ENCODE measurements at places on chromosomes 1 and 21.

- no peak for DNase-seq
Measured at GRCh38 chr1:32334864-32335534, 1.0 kb downstream of the MARCKSL1 start.

GRCh38 chr1:1320666-1321448 is 3.6 kb downstream of the INTS11 start:
- no peak for DNase-seq

GRCh38 chr1:63888984-63889383 is 115.2 kb downstream of the ROR1 start:
- no peak for DNase-seq

GRCh38 chr1:107817935-107818334 is 147.0 kb downstream of the VAV3 start:
- DNase-seq, result no peak

- DNase-seq, result no peak
Measured at GRCh38 chr1:53392460-53392859, 64.6 kb upstream of the LRP8 start.

- DNase-seq, result no peak
Measured at GRCh38 chr1:39969048-39969447, 14.1 kb downstream of the MFSD2A start.

- DNase-seq, result no peak
Measured at GRCh38 chr1:29664711-29665110, 428.4 kb downstream of the PTPRU start.

GRCh38 chr21:46122237-46122671 is 24.3 kb downstream of the COL6A2 start:
- no peak for DNase-seq

DNA sequence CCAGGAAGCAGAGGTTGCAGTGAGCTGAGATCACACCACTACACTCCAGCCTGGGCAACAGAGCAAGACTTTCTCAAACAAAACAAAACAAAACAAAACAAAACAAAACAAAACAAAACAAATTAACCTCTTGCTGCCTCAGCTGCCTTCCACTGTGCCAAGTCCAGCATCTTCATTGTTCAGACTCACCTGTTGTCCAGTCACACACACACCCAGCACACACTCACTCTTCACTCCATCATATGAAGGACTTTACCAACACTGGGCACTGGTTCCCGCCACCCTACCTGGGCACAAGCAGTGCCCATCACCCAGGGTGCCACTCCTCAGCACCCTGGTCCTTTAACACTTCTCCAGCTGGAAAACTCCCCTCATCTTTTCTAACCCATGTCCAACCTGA is 14.6 kb downstream of the PYCR2 start:
- no peak for DNase-seq

- DNase-seq, result no peak
Measured at GRCh38 chr1:37372302-37372701, 102.1 kb upstream of the ZC3H12A start.

DNA sequence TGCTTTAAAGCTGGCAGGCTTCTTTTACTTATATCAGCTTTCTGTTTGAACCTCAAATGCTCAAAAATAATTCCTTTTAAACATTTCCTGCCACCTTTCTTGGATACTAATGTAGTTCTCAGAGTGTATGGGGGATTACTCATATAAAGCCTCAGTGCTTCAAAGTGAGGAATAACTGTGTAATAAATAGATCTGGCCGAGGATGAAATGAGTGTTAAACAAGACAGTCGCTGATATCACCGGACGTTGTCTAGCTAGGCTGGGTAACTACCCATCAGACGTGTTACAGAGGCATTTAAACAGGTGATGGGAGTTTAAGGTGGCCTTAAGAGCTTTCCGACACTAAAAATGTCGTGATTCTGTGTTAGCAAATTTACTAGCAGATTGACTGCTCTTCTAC is 53.1 kb downstream of the VANGL2 start:
- no peak for DNase-seq

DNA sequence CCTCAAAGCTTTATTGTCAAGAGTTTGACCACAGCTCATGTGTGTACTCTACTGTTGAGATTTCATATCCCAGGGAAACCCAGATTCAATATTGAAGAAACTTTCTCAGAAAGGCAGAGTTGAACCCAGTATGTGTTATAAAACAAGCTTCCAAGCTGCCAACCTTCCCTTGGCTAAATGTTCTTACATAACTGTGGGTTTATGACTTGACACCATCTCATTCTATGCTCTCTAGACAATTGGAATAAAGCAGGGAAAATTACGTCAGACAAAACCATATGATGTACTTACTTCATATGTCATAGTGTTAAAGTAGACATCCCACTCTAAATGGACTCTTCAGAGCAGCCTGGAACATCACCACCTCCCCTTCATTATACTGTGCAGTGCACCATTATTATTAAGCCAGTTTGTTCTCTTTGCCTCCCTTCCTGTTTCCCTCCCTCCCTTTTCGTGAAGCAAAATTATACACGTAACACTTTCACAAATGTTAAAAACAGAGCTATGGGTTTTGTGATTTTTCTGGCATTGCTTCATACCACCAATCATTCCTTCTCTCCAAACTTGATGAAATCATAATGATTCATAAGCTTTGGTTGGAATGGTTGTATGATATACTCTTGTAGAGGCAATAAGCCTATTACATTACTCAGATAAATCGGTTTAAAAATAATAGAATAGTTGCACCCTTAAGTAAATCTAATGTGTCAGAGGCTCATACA is 507.2 kb downstream of the LTN1 start:
- DNase-seq, result no peak

GRCh38 chr1:8416881-8417280 is 99.0 kb downstream of the SLC45A1 start:
- no peak for DNase-seq

GRCh38 chr1:13590486-13590885 is 6.9 kb downstream of the PDPN start:
- DNase-seq, result no peak

GRCh38 chr21:46428987-46429710 is 29.5 kb upstream of the DIP2A start:
- DNase-seq, result no peak

DNA sequence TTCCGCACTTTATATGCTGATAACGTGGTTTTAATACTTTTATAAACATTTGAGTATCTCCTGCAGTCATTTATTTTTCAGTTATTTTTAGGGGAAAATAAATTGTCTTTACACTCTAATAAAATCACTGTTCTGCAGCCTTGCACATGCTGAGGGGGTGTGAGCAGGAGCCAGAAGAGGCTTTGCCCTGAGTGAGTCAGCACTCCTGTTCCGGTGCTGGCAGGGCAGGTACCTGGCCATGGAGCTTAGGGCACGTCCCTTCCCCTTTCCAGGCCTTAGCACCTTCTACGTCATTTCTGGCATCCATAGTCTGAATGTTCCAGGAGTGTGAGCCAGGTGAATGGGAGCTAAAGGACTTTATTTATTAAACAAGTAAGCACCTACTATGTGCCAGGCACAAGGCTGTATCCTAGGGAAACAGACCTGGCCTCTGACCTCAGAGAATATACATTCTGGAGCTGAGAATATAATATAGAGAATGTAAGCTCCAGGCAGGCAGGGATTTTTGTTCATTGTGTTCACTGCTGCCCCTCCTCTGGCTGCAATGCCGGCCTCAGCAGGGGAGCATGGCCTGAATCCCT is 402.9 kb downstream of the PTPRU start:
- no peak for DNase-seq

- DNase-seq, result no peak
Measured at GRCh38 chr1:36553591-36554322, 71.0 kb upstream of the CSF3R start.

DNA sequence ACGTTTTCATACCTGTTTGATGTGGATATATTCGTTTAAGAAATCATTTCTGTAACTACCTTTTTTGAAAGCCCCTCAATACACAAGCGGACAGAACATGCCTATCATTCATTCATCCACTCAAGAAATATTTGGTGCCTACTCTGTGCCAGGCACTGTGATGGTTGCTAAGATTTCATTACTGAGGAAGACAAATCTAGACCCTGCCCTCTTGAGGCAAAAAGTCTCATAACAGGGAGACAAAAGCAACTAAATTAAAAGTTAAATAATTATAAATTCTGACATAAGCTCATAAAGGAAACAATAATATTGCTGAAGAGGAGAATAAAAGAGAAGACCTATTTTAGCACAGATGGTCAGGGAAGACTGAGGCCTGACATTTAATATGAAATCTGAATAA is 203.5 kb upstream of the ZNHIT6 start:
- DNase-seq, result no peak

DNA sequence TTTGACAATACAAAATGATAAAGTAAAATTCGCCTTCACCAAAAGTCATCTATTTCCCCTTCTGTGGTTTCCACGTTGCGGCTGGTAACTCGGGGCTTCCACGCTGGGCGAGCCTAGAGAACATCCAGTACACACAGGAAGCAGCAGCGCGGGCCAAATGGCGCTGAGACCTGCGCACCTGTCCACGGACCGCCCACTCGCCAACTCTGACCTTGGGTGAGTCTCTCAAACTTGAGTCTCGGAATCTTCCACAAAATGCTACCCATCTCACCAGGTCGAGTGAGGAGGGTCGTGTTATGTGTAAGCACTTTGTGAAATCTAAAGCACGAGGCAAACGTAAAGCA is 820 bp upstream of the TTF2 start:
- DNase-seq, result no peak

GRCh38 chr1:162328512-162328911 is 48.1 kb downstream of the SPATA46 start:
- no peak for DNase-seq

GRCh38 chr1:48875552-48876329 is 99.0 kb upstream of the BEND5 start:
- DNase-seq, result no peak

GRCh38 chr1:22778862-22779520 is 68.4 kb downstream of the EPHB2 start:
- no peak for DNase-seq

GRCh38 chr1:200980452-200980772 is 43.1 kb downstream of the KIF21B start:
- no peak for DNase-seq

DNA sequence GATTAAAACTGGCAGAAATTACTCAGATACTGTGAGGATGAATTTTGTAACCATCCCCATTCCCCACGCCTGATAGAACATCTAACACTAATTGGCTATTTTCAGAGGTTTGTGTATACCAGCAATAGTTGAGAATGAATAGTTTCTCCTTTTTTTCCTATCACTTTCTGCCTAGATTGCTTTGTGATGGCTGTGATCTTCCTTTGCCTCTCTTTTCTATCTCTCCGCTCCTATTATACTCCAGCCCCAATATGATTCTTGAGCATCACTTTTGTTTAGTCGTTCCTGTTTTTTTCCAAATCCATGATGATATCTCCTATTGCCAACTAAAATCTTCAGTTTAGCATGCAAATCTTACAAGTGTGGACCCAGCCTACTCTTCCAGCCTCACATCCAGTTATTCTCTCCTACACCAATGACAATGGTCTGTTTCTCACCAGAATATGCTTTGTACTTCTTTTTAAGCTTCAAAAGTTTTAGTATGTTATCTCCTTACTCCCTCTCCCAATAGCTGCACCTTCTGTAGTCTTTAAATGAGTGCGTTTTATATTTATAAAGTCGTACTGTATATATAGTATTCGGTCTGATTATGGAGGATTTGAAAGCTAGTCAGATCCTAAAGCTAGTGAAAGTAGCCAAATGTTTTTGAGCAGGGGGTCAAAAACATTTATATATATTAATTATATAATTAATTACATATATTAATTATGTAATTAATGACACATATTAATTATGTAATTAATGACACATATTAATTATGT is 25.2 kb downstream of the MAGI3 start:
- no peak for DNase-seq

DNA sequence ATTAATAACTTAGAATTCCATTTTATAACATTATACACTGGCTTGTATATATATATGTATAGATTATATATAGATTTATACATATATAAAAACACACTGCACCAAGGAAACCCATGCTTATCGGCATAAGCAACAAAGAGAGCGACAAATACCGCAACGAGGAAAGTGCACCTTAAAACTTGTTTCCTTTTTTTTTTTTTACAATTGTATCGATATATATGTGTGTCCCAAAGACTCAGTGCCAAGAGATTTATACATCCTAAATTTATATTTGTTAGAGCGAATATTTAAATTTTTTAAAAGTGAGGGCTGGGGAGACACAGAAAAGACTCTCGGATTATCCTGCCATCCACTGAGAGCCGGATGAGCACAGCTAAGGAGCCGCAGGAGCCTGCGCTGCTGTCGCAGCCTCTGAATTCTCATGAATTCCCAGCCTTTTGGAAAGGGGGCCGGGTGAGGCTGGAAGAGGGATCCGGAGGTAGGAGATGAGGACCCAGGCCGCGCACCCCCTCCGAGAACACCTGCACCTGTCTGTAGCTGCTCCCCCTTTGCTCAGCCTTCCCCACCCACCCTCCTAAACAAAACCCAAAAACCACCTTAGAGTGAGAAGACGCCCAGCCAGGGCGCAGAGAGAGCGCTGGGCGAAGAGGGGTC is 5.2 kb downstream of the DMRTA2 start:
- DNase-seq, result no peak

- no peak for DNase-seq
Measured at GRCh38 chr1:36773827-36774541, 260.3 kb downstream of the GRIK3 start.

GRCh38 chr1:113786069-113786468 is 26.2 kb downstream of the RSBN1 start:
- no peak for DNase-seq

DNA sequence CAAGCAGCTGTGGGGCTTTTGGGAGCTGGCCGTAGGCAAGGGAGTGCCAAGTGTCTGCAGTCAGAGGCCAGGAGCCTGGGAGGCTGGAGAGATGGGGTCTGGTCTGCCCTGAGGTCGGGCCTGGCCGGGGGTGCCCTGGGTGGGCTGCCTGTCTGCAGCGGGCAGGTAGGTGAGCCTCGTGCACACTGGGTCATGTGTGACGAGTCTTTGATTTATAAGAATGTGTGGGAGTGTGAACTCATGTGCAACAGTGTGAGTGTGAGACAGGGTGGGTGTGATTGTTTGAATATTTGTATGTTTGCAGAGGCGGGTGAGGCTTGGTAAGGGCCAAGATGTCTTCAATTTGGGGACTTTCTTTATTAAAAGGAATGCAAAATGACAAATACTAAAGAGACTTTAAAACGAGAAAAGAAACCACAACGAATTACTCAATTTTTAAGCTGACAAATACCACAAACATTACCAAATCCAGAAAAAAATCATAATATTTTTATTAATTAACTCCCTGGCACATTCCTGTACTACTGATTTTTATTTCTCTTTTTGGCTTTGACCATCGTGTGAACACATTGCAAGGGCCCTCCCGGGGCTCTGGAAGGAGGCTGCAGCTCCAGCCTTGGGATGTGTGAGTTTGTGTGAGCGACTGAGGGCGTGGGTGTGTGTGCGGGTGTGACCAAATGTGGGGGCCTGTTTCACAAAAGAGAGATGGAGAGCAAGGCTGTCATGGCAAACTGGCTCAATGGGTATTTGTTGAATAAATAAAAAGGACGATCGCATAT is 110.3 kb upstream of the WNT4 start:
- no peak for DNase-seq

- no peak for DNase-seq
Measured at GRCh38 chr1:155179112-155180031, 5.7 kb downstream of the TRIM46 start.

DNA sequence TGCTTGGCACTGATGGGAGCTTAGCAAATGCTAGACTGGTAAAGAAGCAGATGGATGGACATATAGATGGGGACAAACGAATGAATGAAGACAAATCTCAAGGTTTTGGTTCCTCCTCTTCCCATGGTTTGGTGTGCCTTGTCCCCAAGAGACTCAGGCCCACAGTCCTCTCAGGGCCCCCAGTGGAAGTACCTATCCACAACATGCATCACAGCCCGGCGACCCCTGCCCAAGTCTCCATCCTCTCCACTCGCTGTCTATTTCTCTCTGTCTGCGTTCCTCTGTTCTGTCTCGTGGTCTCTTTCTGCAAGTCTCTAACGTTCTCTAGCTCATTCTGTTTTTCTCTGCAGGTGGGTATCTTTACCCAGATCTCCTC is 85.8 kb downstream of the GLIS1 start:
- no peak for DNase-seq

Measured in esophagus squamous epithelium (tissue), 5 donors.